ENCODE measurements at places on chromosomes 2 and 18. TPM values are rescaled to one million over a fixed set of nuclear protein-coding genes. Genes with fewer than 3 reads are reported as not detected.
A peak's percentile ranks its signal among the peaks of the same experiment; 100 is the strongest.

Gene CCBE1
- 0.36 TPM for total RNA-seq

Gene MYO1B
- 86.4 TPM for total RNA-seq

Gene PSMA8
- total RNA-seq, result not detected

Gene PPIG
- 55.0 TPM for total RNA-seq

Gene KCNJ3
- total RNA-seq, result 5.1 TPM

Gene SPATS2L
- 67.5 TPM for total RNA-seq

Gene SLC4A5
- total RNA-seq, result 7.3 TPM

Gene SLC23A3
- 3.5 TPM for total RNA-seq

Gene PLGLB1
- total RNA-seq, result 2.0 TPM

Gene UGT1A4
- not detected for total RNA-seq

DNA sequence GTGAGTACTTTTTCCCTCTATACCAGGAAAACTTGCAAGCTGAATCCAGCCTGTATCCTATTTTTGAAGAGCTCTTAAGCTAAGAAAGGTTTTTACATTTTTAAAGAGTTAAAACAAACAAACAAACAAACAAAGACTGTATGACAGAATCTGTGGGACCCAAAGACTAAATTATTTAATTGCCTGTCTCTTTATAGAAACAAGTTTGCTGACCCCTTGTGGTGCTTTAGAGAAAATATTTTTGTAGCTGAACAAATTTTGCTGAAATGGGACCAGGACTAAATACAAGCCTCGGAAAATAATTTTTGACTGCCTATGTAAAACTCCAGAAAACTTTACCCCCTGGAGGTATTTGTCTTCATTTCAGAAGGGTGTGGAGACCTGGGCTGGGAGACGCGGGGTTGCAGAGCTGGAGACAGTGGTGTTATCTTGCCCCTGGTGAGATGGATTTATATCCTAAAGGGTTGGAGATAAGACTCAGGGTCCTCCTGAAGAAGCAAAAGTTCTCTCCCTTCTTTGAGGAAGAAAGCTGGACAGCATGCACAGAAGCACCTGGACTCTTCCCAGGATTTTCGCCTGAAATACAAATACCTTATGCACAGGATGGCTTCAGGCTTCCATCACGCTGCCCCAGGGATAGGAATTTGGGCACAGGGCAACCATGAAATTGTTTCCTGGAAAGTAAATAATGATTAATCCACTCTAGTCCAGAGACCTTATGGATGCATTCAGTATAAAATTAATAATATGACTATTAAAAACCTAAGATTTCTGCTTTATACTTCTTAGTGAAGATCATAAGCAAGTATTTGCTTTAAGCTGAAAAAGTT is 54.3 kb downstream of the TMX3 start:
- DNase-seq, result no peak

DNA sequence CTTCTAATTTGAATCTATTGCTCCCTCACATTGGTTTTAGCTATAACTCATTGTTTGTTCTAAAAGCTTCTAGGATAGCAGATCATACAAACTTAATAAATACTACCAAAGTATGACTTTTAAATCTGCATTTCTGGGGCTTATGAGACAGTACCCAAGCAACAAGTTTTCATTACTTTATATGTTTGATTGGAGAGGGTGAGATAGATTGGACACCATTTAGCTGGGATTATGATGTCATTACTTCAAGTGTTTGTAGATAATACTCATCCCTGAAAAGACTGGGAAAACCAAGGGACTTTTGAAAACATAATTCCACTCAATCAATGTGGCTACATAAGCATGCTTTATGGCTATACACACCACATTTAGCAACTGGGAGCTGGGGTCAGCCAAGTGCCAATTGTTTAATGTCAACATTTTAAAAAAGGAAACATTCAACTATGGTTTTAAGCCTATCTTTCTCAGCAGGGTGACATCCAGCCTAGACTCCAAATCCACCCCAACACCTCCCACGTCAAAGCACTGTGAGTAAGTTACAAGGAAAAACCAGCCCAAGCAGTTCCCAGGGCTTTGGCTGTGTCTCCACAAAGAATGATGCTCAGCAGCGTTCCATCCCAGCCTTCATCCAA is 119.9 kb downstream of the ETAA1 start:
- DNase-seq, result no peak

DNA sequence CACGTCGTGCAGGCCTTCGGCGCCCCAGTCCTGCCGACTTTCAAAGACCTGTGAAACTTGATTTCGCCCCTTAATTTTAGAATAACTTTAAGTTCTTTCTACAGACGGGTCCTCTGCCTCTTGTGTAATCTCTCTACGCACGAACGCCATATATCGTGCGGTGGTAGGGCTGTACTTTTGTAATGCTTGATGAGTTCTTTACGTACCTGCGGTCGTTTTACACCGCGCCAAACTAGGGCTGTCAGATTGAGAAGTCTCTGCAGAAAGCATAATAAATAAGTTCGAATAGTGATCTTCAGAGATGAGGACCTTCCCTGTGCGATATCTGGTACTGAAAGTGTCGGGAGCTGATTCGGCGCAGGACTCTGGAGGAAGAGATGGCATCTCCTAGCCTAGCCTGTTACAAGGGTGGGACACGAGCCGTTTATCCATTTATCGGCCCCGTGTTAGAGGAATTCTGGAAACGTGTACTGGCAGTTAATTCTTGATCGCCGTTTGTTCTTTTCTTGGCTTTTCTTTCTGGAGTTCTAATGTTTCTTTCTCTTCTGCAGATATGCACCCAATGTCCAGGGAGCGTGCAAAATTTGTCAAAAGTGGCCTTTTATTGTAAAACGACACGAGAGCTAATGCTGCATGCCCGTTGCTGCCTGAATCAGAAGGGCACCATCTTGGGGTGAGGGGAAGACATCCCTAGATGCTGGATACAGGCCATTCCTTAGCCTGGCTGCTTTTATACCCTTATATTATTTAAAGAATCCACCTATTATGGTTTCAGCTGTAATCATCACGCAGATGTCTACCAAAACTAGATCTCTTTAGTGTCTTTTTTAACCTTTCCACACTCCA is 781 bp upstream of the SLC5A6 start:
- no peak for DNase-seq

DNA sequence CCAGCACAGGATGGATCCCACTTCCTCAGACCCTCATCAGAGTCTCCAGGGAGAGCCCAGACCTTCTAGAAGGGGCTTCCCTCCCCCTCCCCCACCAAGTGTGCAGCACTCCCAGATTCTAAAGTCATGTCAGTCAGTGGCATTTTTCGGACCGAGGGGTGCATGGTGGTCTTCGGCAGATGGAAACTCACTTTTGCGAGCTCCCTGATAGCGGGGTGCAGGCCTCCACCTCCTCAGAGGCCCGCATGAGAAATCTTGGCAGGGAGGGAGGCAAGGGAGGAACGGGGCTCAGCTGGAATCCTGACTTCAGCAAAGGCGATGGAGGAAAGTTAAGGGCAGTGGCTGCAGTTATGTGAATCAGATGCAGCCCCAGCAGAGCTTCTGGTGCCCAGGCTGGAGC is 58.2 kb downstream of the LONRF2 start:
- no peak for DNase-seq

DNA sequence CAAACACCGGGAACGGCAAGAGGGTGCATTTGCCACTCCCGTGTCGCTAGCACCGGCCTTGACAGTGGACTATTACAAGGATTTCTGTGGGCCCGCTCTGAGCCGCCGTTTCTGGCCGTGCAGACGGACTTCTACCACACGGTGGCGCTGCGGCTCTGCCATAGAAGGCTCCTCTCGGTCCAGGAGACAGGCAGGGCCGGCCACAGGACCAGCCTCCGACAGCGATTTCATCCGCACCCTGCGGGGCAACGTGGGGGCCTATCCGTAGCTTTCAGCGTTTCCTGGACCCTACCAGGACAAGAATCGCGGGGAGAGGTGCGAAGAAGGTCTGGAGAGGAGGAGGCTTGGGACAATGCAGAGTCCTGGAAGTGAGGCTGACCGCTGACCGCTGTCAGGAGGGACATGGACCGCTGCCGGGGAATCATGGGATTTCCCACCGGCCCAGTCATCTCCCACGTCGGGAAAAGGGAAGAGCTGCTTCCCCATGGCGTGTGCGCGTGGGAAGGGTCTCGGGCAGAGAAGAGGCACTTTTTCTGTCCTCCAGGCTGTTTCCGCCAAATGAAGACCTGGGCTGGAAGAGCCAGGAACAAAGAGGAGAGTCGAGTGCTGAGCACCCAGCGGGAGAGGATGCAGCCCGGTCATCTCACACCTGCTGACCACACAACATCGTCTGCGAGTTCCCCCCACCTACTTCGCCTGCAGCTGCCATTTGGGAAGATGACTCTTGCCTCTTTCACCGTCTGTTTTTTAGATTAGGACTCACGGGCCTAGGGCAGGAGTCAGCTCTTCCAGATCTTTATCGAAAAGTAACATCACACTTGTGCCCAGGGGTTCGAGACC is 35.5 kb upstream of the HAAO start:
- DNase-seq, result peak; percentile 99

DNA sequence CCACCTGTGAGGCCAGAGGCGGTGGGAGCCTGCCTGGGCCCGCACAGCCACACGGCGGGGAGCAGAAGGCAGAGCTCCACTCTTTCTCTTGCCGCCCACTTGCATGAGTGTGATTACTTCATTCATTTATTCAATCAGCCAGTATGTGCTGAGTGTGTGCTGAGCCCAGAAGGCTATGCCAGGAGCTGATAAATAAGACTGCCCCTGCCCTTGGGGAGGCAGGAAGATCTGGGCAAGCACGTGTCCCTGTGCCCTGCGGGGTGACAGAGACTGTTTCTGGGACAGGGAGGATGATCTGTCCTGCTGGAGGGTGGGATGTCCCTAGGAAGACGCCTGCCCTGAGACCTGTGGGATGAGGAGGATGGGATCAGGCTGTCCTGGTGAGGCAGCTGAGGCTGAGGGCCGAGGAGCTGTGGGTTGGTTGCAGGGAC is 250.8 kb downstream of the DYSF start:
- no peak for DNase-seq

- DNase-seq, result no peak
Observed at GRCh38 chr2:95275601-95276243, 1.5 kb downstream of the PROM2 start.

DNA sequence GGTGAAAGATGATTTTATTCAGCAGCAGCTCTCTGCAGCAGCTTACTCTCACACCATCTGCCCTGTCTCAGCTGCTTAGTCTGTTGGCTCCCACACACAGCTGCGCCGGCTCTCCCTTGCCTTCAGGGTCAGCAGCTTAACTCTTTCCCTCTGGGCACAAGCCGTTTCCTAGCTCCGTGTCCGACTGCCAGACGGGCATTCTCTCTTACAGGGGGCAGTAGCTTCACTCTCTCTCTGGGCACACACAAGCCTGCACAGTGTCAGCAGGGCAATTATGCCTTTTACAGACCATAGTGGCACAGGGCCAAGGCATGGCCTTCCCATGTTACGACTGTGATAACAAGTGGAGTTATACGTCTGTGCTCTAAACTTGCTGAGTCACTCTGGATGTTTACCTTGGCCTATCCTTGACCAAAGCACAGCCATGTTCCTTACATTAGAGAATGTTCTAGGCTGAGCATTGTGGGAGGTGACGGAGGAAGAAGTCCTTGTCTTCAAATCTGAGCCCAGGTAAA is 31.7 kb downstream of the PCARE start:
- DNase-seq, result no peak

GRCh38 chr2:97931858-97932225 is 63.9 kb downstream of the TMEM131 start:
- no peak for DNase-seq

- DNase-seq, result no peak
Observed at GRCh38 chr2:128370468-128371247, 52.0 kb upstream of the HS6ST1 start.

- no peak for DNase-seq
Observed at GRCh38 chr2:39150102-39150562, 29.3 kb upstream of the SOS1 start.

DNA sequence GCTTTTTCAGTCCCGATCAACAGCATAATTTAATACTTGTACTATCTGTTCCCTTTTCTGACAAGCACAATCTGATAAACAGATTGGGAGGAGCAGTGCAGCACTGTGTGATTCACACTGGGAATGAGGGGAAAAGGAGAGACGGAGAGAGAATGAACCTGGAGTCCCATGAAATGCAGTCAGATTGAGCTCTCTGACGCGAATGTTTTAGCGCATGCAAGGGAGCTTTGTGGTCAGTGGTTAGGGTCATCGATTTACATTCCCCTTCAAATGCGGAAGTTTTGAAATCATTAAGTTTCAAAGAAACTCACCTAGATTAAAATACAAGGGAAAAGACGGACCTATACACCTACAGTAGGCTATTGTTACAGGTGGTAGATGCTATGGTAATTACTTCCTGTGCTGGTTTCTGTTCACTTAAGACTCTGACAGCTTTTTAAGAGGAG is 99.6 kb downstream of the KCTD1 start:
- DNase-seq, result no peak

DNA sequence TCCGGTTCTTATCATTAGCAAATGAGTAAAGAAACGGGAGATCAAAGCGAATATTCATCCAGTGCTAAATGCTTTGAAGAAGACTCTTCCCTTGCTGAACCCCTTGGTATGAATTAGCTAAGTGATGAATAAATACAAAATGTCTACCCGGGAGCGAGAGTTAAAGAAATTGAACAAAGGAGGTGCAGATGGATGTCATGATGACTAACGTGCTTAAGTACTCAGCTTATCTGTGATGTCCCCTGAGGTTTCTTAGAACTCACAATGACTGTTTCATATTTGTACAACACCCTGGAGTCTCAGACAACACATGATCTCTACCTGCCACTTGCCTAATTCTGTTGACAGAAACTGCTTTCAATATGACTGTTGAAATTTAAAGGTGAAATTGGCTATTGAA is 148.5 kb downstream of the TMEM200C start:
- no peak for DNase-seq

Data from aorta (tissue), 5 donors.